ENCODE measurements at places on chromosomes 4 and X.

- no peak for DNase-seq
Measured at GRCh38 chr4:175413561-175413960, 398.5 kb downstream of the GPM6A start.

- DNase-seq = no peak
Measured at GRCh38 chr4:162705130-162705803, 461.4 kb downstream of the NAF1 start.

DNA sequence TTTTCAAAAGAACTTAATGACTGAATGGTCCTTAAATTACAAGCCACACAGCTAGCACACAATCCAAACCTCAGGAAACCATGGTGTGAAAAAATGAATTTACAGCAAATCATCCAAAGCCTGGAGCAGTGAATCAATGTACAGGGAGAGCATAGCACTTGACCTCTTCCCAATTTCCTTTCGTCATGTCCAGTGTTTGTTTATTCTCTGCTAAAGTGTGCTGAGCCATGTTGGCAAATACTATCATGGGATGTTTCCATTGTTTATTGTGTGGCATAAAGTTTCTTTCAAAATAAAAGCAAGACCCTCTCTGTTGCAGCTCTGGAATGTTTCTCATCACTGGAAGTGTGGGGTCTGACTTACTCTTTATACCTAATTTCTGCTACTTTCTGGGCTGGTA is 25.4 kb upstream of the FAM47B start:
- DNase-seq = no peak

- no peak for DNase-seq
Measured at GRCh38 chr4:100165809-100166208, 24.5 kb downstream of the DDIT4L start.

Measured in hippocampal formation (tissue), 2 donors.